ENCODE measurements at places on chromosomes 4 and X.

- no peak for DNase-seq
Observed at GRCh38 chrX:102154900-102155805, 624 bp downstream of the BEX5 start.

DNA sequence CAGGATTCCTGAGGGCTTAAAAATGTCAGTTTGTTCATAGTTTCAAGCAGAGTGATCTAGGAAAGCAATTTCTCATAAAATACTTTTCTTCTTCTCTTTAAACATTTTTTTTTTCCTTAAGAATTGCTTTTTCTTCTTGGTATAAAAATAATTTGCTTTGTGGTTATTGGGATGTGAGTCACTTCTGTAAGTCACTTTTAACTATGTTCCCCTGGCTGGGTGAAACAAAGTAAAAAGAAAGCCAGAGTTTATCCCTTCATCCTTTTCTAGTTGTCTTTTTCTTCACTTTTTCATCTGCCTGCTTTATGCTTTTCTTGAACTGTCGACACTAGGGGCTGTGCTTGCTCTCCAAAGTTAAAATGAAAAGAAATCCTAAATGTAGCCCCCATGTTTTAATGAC is 33.5 kb downstream of the ARSJ start:
- DNase-seq, result peak; percentile 48

GRCh38 chr4:7571701-7572100 is 137.0 kb upstream of the PSAPL1 start:
- no peak for DNase-seq

DNA sequence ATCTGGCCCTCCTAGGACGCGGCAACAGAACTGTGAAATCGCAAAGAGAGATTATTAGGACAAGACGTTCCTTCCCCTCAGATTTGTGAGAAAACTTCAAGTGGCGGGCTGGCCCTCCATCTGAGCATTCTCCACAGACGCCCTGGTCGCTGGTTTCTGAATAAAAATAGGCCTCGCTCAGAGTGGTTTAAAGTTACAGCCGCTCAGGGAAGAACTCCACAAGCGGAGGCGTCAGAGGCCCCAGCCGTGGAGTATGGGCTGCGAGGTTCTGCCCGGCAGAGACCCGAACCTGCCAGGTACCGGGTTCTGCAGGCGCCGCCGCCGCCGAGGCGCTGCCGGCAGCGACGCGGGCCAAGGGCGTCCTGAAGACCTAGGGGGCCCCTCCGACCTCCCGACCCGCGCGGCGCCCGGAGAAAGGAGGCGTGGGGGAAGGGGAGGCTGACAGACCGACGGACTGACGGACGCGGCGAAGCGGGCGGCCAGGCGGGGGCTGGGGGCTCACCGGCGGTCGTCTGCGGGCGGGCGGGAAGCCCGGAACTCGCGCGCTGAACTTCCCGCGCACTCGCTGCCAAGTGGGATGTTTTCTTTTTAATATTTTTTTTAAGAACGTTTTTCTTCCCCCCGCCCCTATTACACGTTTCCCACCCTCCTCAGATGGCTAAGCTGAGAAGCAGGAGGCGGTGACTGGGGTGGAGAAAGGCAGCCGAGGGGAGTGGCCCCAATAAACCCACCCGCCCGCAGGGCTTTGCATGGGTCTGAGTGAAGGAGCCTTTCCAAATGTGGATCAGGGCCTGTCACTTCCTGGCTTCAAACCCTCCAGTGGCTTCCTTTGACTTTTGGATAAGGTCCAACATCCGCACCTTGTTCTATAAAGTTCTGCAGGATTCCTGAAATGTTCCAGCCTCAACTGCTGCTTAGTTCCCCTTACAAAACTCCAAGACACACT is at the start of gene PABPC4L:
Gene PABPC4L, minus strand, starts transcription at position 574 of the 946 bp plus-strand sequence. CDS start 770 bp downstream, outside the sequence.
- DNase-seq, result peak; percentile 13

GRCh38 chr4:879729-880077 is 52.4 kb downstream of the GAK start:
- no peak for DNase-seq

- DNase-seq, result no peak
Observed at GRCh38 chr4:127533028-127533700, 99.6 kb upstream of the INTU start.
